ENCODE measurements at places on chromosomes 4 and X.

DNA sequence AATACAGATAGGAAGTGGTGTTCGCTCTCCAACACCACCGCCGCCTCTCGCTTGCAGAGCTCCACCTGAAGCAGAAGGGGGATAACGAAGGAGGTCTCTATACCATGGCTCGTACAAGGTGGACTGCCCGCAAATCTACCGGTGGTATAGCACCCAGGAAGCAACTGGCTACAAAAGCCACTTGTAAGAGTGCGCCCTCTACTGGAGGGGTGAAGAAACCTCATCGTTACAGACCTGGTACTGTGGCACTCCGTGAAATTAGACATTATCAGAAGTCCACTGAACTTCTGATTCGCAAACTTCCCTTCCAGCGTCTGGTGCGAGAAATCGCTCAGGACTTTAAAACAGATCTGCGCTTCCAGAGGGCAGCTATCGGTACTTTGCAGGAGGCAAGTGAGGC, 5.2 kb upstream of the BMP15 start:
- H3K4me1 ChIP-seq: no peaks in the 10 kb centered on the region
- peaks cover 2% of the 10 kb centered on the region for H3K27me3 ChIP-seq
- no peak overlapping the region for H3K4me3 ChIP-seq
- H3K27ac ChIP-seq: no peak overlapping the region

GRCh38 chr4:147704846-147705245, 20.9 kb upstream of the PRMT9 start:
- peaks cover 6% of the 10 kb centered on the region for H3K4me1 ChIP-seq
- H3K36me3 ChIP-seq: no peaks in the 10 kb centered on the region
- no peak for DNase-seq

- no peak overlapping the region for H3K4me3 ChIP-seq
- no peaks in the 10 kb centered on the region for H3K36me3 ChIP-seq
These were observed 42.2 kb downstream of the AKAP4 start for GRCh38 chrX:50158593-50158992.

GRCh38 chrX:74980802-74981201, 55.5 kb upstream of the NEXMIF start:
- no peaks in the 10 kb centered on the region for H3K36me3 ChIP-seq
- no peak for DNase-seq
- no peak overlapping the region for H3K4me3 ChIP-seq

DNA sequence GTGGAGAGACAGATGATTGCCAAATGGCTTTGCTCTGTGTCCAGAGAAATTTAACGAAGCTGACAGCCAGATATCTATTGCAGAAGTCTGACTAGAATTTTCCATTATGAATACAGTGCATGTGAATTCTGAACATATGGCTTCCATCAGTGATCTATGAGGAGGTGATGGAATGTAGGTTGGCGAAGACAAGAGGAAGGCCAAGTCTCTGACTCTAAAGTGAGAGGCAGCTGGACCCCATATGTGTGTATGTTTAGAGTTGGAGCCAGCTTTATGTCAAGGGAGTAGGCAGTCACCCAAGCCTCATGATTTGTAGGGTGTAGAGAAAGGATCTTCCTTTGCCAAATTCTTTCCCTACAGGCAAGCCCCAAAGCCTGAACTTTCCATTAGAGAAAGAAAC, 76.2 kb upstream of the TEX13D start:
- DNase-seq: no peak
- H3K27ac ChIP-seq: no peak overlapping the region
- peaks cover 3% of the 10 kb centered on the region for H3K36me3 ChIP-seq
- no peaks in the 10 kb centered on the region for H3K27me3 ChIP-seq
- H3K4me1 ChIP-seq: peaks cover 6% of the 10 kb centered on the region
